SW 1271 (cell line): ENCODE measurements at places on chromosomes 2 and 18.

GRCh38 chr2:207974216-207974605 is 51.1 kb downstream of the PLEKHM3 start:
- no peak for DNase-seq

DNA sequence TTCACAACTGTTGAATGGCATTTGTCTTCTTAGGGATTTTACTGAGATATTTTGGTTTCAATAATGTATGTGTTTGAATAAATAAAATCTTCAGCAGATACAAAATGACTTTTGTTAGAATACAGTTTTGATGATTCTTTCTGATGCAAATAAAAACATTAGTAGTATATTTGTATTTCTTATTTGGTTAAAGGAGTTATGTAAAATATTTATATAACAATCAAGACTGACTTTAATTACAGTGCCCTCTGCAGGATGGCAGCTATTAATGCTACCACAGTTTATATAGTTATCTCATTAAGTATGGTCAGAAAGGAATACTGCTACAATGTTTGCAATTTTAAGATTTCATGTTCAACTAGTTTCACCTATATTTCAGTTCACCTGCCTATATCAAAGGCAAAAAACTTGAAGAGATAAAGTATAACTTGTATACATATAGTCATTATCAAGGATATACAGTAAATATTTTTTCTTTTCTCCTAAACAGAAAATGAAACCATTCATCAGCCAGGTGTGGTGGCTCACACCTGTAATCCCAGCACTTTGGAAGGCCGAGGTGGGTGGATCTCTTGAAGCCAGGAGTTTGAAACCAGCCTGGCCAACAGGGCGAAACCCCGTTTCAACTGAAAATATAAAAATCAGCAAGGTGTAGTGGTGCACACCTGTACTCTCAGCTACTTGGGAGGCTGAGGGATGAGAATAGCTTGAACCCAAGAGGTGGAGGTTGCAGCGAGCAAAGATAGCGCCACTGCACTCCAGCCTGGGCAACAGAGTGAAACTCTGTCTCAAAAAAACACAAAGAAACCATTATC is 19.8 kb downstream of the ARL5A start:
- no peak for DNase-seq

- no peak for DNase-seq
Measured at GRCh38 chr2:105849431-105850179, 104.9 kb downstream of the NCK2 start.

DNA sequence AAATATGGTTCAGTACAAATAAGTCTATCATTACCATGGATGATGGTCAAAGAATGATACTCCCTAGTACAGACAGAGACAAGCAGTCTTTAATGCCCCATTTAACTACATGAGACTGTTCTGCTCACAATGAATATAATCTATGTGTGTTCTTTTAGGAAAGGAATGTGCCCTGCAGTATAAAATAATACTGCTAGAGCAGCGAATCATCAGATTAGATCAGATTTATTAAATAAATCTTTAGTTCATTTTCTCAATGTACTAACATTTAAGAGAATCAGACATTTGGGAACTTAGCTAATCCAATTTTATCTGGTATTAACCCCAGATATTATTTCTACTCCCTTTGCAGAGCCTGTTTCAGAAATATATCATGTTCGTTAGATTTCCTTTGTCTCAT is 272.0 kb upstream of the GCFC2 start:
- no peak for DNase-seq

GRCh38 chr2:134508391-134508790 is 210.4 kb downstream of the TMEM163 start:
- DNase-seq = no peak

GRCh38 chr18:79257480-79257879 is 138.2 kb upstream of the NFATC1 start:
- no peak for DNase-seq

DNA sequence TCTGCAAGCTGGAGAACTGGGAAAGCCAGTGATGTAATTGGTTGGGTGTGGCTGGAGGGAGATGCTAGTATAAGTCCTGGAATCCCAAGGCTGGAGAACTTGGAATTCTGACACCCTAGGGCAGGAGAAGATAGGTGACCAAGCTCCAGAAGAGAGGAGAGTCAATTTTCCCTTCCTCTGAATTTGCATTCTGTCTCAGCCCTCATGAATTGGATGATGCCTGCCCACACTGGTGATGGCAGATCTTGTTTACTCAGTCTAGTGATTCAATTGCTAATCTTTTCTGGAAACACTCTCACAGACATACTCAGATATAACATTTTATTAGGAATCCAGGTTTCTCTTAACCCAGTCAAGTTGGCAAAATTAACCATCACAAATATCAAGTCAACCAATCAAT is 287.2 kb downstream of the RDH14 start:
- no peak for DNase-seq

DNA sequence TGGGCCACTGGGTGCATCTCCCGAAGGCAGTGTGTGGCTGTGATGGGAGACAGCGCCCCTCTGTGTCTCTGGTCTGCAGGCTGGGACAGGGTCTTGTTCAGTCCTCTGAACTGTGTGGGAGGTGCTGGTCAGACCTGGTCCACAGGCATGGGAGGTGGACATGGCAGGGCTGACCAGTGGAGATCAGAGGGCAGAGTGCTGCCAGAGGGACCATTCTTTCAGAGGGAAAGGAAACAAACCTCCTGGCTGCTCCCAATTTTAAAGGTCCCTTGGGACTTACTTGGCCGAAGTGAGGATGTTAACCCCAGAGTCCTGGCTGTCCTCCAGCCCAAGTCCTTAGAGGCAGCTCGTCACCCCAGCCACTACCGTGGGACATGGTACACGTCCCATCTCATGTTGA is 4.0 kb downstream of the CAPN13 start:
- no peak for DNase-seq
